ENCODE measurements at places on chromosomes 3 and 15. TPM values are rescaled to one million over a fixed set of nuclear protein-coding genes. Genes with fewer than 3 reads are reported as not detected.

GRCh38 chr3:181699171-181699903, 12.4 kb upstream of the SOX2 start:
- H3K27ac ChIP-seq, result no peak overlapping the region
- no peak for DNase-seq
- H3K4me3 ChIP-seq, result no peak overlapping the region
- peaks cover 56% of the 10 kb centered on the region for H3K27me3 ChIP-seq
- H3K4me1 ChIP-seq, result peaks cover 17% of the 10 kb centered on the region
- H3K36me3 ChIP-seq, result no peaks in the 10 kb centered on the region

DNA sequence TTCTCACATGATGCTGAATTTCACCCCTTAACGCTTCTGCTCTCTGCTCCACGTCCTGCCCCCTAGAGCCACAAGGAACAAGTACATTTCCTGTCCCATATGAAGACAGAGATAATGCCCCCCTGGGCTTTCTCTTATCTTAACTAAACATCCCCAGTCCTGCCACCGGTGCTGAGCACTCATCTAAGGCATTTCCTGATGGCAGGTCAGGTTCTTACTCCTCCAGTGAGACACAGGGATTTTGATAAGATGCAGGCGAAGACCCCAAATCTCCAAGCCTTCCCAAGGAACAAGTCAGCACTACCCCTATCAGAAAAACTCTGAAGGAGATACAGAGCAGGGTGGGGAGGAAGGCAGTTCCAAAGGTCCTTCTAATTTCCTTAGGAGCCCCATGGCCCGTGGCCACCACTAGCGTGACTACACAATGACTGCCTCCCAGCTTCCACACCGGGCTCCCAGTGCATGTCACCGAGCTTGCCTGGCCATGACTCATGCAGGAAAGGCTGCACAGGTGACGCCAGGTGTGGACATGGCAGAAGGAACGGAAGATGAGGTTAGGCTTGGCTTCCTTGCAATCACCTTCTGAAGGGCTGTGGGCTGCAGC, 152.9 kb downstream of the XXYLT1 start:
- no peak overlapping the region for H3K27ac ChIP-seq
- no peaks in the 10 kb centered on the region for H3K36me3 ChIP-seq
- no peaks in the 10 kb centered on the region for H3K27me3 ChIP-seq
- DNase-seq, result no peak
- H3K4me3 ChIP-seq, result no peak overlapping the region

DNA sequence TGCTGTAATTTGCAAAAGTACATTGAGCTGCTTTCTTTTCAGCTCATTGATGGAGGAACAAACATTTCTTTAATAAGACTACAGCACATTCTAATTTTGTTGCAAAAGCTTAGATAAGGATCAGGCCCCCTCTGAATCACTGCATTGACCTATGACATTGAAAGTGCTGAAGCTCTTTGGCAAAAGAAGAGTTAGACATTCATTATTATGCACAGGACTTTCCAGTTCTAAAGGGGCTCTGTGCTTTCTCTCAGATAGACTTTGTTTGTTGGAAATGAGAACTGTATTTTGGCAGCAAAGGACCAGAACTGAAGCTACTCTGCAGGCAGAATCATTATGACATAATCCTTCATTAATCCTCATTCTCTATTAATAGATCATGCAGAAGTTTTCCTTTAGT, 252.9 kb upstream of the SOX2 start:
- H3K4me1 ChIP-seq, result no peaks in the 10 kb centered on the region
- no peak overlapping the region for H3K4me3 ChIP-seq
- DNase-seq, result no peak
- H3K27ac ChIP-seq, result no peak overlapping the region
- H3K36me3 ChIP-seq, result no peaks in the 10 kb centered on the region

- peaks cover 6% of the 10 kb centered on the region for H3K27me3 ChIP-seq
- H3K36me3 ChIP-seq, result no peaks in the 10 kb centered on the region
- H3K27ac ChIP-seq, result no peak overlapping the region
- H3K4me1 ChIP-seq, result no peaks in the 10 kb centered on the region
These were observed 91.2 kb upstream of the VEPH1 start for GRCh38 chr3:157594413-157594812.

GRCh38 chr15:33069161-33069560, 125.4 kb downstream of the FMN1 start:
- no peaks in the 10 kb centered on the region for H3K36me3 ChIP-seq
- peaks cover 3% of the 10 kb centered on the region for H3K27me3 ChIP-seq
- no peak overlapping the region for H3K27ac ChIP-seq
- no peaks in the 10 kb centered on the region for H3K4me1 ChIP-seq
- H3K4me3 ChIP-seq, result no peak overlapping the region

MYD88 gene
- 49.9 TPM for total RNA-seq
